Fibroblast of skin of right biceps (primary cell): ENCODE measurements at places on chromosomes 7 and 10.

DNA sequence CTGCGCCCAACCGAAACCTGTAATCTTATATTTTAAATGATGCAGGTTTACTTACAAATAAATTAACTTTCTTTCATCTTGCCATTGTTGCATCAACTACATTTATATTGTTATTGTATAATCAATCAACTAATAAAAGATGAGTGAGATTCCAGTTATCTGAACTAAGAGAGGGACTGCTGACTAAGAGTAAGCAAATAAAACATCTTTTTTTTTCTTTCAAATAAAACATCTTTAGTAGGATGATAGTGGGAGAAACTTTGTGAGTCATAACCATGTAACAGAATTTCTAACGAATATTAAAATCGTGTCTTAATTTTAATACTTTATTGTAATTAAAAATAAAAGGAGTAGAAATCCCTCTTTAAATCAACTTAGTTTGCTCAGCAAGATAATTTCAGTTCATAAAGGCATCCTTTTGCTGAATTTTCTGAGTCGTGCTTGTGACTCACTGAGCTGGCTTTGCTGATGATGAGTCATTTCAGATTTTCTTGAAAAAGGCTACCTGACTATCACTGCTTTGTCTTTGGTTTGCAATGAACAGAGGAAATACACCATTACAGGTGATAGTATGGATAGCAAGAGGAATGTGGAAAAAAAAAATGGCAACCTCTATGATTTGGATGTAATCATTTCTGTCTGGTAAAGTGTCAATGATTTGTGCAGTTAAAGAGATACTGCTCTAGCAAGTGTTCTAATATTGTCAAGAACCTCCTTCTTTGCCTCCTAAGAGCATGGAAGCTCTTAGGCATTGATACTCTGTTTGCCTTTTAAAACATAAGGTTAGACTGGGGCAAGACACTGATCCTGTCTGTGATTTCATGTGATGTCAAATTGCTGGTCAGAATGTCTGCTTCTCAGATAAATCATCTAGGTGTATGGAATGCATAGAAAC, 119.5 kb downstream of the GPR158 start:
- peak; percentile 39 for DNase-seq

DNA sequence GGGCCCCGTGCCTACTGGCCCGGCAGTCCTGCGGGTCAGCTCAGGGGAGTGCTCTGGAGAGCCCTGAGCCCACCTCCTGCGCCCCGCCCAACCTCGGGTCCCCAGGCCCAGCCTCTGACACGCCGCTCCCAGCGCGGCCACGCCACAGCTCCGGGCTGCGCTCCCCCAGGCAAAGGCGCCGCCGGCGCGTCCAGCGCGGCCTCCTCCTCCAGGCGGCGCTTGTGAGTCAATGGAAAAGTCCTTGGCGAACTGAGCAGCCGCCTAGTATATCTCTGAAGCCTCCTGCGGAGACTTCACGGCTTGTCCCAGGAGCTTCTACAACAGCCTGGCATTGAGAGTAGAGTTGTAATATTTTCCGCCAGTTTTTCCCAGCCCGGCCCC, 29.5 kb upstream of the BMS1 start:
- DNase-seq: peak; percentile 69

DNA sequence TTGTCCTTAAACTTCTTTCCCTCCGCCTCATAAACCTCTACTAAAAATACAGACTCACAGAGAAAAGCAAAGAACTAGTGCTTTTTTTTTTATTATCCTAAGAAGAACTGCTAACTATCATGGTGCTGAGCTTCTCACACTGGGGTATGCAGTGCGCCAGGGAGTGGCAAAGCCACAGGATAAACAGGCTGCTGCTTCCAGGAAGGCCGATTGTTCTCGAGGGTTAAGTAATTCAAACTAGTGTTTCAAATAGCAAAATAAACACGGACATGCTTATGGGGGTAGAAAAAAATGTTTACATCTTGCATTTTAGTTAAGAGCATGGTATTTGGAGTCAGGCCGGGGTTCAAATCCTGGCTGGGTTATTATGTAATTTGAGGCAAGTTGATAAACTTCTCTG, 157.0 kb downstream of the TAX1BP1 start:
- no peak for DNase-seq

DNA sequence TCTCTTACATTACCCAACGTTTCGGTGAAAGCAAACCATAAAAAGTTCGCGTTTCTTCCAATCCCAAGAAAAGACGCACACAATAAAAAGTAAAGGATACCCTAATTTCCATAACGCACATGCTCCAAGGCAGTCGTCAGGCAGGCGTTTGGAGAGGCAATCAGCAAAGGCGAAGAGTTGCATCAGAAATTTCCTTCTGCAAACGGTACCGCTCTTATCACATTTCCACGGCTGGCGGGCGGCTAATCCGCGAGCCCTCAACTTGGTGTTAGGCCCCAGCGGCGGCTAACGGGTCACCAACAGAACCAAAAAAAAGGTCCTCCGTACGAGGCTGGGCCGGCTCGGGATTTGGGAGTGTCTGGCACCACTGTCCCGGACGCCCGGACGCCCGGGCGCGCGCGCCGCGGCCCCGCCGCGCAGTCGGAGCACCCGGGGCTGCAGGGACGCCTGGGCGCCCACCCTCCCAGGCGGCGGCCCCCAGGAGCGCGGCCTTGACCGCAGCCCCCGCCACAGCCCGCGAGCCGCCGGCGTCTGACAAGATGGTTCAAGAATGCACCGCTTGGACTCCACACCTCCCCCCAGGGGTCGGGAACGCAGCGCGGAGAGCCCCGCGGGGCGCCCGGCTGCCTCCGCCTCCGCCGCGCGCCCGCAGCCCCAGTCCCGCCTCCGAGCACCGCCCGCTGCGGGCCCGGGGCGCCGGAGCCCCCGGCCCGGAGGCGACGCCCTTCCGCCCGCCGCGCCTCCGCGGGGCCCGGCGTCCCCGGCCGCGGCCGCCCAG, 9.8 kb upstream of the GRB10 start:
- DNase-seq: peak; percentile 79

DNA sequence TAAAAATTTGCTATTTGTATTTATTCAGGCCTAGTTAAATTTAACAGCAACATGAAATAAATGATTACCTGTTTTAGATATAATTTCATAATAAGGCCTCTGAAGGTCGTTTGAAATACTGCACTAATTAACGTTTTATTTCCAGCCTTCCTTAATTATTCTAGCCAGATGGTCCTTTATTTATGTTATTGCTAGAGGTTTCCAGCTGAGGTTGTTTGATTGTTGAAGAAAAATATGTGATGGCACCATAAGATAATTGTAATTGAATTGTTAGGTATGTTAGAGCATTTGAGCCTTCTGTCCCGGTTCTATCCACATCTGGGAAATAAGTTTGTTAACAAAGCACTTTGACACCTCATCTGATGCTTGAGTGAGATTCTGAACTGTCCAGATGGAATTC, 556.1 kb downstream of the ATRNL1 start:
- DNase-seq: no peak
